ENCODE measurements at places on chromosomes 2 and 18. TPM values are rescaled to one million over a fixed set of nuclear protein-coding genes. Genes with fewer than 3 reads are reported as not detected.

DNA sequence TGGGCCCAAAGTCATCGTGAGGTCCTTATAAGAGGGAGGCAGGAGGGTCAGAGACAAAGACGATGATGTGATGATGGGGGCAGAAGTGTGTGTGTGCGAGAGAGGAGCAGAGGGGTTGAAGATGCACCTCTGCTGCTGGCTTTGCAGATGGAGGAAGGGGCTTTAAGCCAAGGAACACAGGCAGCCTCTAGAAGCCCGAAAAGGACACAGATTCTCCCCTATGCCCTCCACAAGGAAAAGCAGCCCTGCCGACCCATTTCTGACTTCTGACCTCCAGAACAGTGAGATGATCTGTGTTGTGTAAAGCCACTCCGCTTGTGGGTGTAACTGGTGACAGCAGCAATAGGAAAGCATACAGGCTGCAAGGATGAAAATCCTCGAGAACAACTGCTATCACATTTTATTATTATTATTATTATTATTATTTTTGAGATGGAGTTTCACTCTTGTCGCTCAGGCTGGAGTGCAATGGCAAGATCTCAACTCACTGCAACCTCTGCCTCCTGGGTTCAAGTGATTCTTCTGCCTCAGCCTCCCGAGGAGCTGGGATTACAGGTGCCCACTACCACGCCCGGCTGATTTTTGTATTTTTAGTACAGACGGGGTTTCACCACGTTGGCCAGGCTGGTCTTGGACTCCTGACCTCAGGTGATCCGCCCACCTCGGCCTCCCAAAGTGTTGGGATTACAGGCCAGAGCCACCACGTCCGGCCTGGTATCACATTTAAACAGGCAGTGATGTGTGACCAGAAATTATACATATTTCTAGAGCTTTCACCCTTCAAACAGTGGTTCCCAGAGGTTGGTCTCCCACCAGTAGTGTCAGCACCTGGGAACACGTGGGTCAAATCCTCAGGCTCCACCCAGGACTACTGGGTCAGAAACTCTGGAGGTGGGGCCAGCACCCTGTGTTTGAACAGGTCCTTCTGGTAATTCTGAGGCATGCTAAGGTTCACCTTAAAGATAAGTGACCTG is 170.5 kb downstream of the TGIF1 start:
- H3K4me1 ChIP-seq, result peaks cover 25% of the 10 kb centered on the region
- H3K36me3 ChIP-seq, result no peaks in the 10 kb centered on the region
- H3K27ac ChIP-seq, result no peak overlapping the region
- no peak overlapping the region for H3K4me3 ChIP-seq
- no peak for DNase-seq
- H3K27me3 ChIP-seq, result no peaks in the 10 kb centered on the region

- H3K27me3 ChIP-seq, result no peaks in the 10 kb centered on the region
- peaks cover 83% of the 10 kb centered on the region for H3K4me1 ChIP-seq
- H3K27ac ChIP-seq, result peak overlapping the region; percentile 82
- H3K36me3 ChIP-seq, result peaks cover 89% of the 10 kb centered on the region
These were observed 10.8 kb downstream of the XRCC5 start for GRCh38 chr2:216119986-216120385.

SUPT7L gene
- 37.2 TPM for total RNA-seq

AQP12B gene
- not detected for total RNA-seq

DNA sequence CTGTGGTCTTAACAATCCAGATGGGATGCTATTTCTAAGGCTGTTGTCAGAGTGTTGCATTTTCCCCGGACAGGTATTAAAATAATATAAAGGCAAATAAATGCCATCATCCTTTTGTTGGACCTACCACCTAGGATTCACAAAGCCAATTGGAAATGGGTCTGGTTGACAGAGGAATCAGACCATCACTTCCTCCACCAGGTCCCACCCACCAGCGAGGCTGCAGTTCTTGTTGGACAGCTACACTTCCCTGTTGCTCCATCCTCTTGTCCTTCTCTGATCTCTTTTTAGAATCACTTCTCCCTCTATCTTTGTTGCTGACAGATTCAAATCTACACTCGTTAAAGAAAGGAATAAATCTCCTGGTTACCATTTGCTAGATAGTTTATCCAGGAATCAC is 1.1 kb downstream of the TMEM169 start:
- peaks cover 15% of the 10 kb centered on the region for H3K36me3 ChIP-seq
- H3K27me3 ChIP-seq, result no peaks in the 10 kb centered on the region
- peaks cover 63% of the 10 kb centered on the region for H3K4me1 ChIP-seq
- peak overlapping the region; percentile 79 for H3K27ac ChIP-seq

DNA sequence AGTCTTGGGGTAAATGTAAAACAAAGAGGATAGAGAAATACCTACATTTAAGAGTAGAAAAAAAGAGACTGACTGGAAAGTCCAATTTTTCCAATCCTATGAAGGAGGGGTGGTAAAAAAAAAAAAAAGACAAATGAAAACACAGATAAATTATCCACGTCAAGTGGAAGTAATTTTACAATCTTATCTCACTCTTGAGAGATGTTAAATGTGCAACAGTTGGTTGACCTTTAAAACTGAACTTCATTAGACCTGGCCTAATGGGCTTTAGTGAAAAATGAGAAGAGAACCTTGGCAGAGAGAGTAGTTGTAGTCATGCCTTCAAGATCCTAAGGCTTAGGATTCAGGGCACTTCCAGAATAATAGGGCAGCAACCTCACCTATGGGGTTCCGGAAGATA is 20.4 kb downstream of the GALNT3 start:
- peaks cover 46% of the 10 kb centered on the region for H3K36me3 ChIP-seq
- DNase-seq, result no peak
- no peak overlapping the region for H3K27ac ChIP-seq
- peaks cover 17% of the 10 kb centered on the region for H3K4me1 ChIP-seq

DNA sequence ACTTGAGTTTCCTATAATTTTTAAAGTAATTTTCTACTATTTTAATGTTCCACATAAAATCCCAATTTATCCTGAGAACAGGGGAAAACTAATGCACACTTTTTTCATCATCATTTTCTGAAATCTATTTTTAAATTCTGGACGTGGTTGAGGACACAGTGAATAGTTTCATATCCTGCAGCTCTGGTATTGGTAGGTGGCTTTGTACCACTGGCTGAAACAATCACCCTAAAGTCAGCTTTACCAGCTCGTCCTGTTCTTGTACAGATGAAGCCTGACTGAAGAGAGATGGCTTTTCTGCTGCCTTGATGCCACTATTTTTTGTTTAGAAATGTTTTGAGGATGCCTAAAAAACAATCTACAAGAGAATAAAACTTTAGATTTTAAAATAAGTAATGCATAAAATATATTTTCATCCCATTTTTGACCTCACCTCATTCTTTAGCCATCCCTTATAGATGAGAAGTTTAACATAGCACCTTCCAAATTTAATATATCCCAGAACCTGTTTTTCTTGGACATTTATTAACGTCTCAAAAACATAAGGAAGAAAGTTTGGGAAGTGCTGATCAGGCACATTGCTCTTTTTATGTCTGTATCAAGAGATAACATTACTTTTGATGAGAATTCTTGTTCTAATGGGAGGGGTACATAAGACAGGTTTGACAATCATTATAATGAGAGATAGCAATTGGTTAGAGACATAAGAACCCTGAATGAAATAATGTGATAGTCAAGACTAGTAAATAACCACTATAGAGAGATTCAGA is 80.9 kb downstream of the GALNT1 start:
- no peaks in the 10 kb centered on the region for H3K4me1 ChIP-seq
- H3K27ac ChIP-seq, result no peak overlapping the region
- H3K27me3 ChIP-seq, result no peaks in the 10 kb centered on the region
- DNase-seq, result no peak
- H3K36me3 ChIP-seq, result peaks cover 30% of the 10 kb centered on the region

DNA sequence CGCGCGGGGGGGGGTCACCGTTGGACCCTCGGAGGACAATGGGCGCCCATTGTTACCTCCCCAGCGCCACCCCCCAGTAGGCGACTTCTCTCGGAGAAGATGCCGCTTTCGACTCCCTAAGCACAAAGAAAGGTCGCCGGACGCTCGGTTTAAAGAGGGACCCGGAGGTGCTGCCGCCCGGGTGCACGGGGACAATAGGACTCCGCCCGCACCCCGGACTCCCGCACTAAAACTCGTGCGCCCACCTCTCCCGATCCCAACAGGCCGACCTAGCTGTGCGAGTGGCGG is 318 bp upstream of the CDC42EP3 start:
- H3K36me3 ChIP-seq, result peaks cover 37% of the 10 kb centered on the region
- H3K27ac ChIP-seq, result peak overlapping the region; percentile 81
- H3K4me3 ChIP-seq, result peak overlapping the region; percentile 81
- H3K4me1 ChIP-seq, result peaks cover 39% of the 10 kb centered on the region

SFXN5 gene
- 6.1 TPM for total RNA-seq

DNA sequence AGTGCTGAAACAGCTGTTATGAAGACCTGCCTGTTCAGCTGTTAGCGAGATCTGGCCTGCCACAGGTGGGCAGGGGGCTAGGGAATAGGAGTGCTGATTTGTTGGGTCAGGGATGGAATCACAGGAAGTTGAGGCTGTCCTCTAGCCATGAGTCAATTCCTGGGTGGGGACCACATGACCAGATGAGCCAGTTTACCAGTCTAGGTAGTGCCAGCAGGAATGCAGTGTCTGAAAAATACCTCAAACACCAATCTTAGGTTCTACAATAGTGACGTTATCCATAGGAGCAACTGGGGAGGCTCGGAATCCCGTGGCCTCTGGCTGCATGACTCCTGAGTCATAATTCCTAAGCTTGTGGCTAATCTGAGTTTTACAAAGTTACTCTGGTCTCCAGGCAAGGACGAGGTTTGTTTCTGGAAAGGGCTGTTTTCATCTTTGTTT is 44.9 kb downstream of the DYSF start:
- no peaks in the 10 kb centered on the region for H3K4me1 ChIP-seq
- no peak overlapping the region for H3K27ac ChIP-seq
- DNase-seq, result no peak
- H3K36me3 ChIP-seq, result no peaks in the 10 kb centered on the region
- H3K4me3 ChIP-seq, result no peak overlapping the region

GRCh38 chr2:28593160-28593755 is 97.4 kb downstream of the PLB1 start:
- peaks cover 8% of the 10 kb centered on the region for H3K36me3 ChIP-seq
- H3K27ac ChIP-seq, result no peak overlapping the region
- no peak for DNase-seq

DNA sequence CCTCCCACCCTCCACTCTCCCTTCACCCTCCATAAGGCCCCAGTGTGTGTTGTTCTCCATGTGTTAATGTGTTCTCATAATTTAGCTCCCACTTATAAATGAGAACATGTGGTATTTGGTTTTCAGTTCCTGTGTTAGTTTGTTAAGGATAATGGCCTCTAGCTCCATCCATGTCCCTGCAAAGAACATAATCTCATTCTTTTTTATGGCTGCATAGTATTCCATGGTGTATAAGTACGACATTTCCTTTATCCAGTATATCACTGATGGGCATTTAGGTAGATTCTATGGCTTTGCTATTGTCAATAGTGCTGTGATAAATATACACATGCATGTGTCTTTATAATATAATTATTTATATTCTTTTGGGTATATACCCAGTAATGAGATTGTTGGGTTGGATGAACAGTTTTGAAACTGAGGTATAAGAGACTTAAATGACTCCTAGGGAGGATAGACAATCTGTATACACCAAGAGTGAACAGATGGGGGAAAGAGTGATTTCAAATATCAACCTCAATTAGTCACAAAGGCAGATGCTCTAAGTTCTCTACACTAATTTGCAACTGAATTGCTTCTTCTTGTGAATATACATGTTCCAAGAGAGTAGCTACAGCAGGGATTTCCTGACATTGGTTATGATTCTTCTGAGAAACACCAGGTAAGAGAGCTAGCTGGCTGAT is 23.7 kb downstream of the CWC22 start:
- peaks cover 2% of the 10 kb centered on the region for H3K4me1 ChIP-seq
- H3K27ac ChIP-seq, result no peak overlapping the region
- H3K27me3 ChIP-seq, result no peaks in the 10 kb centered on the region
- no peak overlapping the region for H3K4me3 ChIP-seq
- peaks cover 58% of the 10 kb centered on the region for H3K36me3 ChIP-seq

- H3K36me3 ChIP-seq, result no peaks in the 10 kb centered on the region
- no peaks in the 10 kb centered on the region for H3K4me1 ChIP-seq
- no peak overlapping the region for H3K27ac ChIP-seq
- DNase-seq, result no peak
- no peaks in the 10 kb centered on the region for H3K27me3 ChIP-seq
These were observed 489.1 kb upstream of the LRRTM4 start for GRCh38 chr2:78011251-78011650.

GRCh38 chr2:58865436-58865835 is 624.3 kb upstream of the FANCL start:
- H3K27ac ChIP-seq, result no peak overlapping the region
- no peak overlapping the region for H3K4me3 ChIP-seq
- H3K27me3 ChIP-seq, result no peaks in the 10 kb centered on the region
- DNase-seq, result no peak

HRH4 gene
- 0.43 TPM for total RNA-seq

PRKAG3 gene
- not detected for total RNA-seq

GRCh38 chr2:126788113-126788512 is 110.6 kb upstream of the TEX51 start:
- no peaks in the 10 kb centered on the region for H3K4me1 ChIP-seq
- no peak for DNase-seq
- H3K36me3 ChIP-seq, result no peaks in the 10 kb centered on the region
- H3K4me3 ChIP-seq, result no peak overlapping the region

DNA sequence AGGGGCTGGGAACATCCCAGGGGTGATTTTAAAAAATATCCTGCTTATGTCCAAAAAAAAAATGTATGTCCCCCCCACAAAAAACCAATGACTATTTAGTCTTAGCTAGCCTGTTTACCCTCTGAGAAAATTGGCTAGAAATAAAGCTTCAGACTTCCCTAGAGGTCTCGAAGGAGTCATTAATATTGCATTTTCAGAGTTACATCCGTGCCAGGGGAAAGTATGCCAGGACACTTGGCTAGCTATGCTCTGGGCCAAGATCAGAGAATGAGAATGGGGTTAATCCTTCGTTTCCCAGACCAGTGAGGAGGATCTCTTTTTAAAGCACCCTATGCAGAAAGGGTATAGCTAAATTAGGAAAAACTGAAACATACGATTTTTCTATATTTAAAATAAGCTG is 183.6 kb downstream of the MC4R start:
- H3K27ac ChIP-seq, result no peak overlapping the region
- no peaks in the 10 kb centered on the region for H3K4me1 ChIP-seq
- no peak overlapping the region for H3K4me3 ChIP-seq
- no peaks in the 10 kb centered on the region for H3K27me3 ChIP-seq

DNA sequence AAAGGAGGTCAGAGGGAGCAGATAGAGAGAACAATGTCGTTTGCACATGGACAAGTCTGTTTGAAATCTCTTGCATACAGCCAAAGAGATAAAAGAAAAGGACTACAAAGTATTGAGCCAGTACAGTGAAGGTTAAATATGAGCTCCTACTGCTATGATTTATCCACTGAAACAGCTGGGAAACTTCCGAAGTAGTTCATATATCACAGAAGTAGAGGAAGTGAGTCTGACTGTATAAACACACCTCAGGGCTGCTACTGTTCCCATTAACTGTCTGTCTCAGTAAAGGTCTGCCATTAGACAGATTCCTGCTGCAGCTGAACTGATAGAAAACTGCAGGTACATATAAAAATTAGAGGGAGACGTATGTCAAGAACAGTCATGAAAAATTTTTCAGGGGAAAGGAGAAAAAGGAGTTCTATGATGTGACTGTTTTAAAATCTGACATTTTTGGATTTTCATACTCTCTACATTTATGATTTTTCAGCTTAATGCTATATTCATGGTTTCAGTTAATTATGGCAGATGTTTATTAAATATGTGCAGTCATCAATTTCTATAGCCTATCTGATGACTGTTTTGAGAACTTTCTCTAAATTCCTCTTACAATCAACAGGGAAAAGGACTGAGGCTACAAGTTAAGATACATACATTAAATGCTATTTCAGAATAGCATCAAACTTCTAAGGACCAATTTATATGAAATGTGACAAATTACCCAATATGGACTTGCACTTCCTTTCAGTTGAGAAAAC is 364.7 kb downstream of the ERBB4 start:
- DNase-seq, result no peak
- no peaks in the 10 kb centered on the region for H3K4me1 ChIP-seq
- no peak overlapping the region for H3K4me3 ChIP-seq
- H3K27me3 ChIP-seq, result no peaks in the 10 kb centered on the region

Measured in activated CD4-positive, alpha-beta memory T cell treated with anti-CD3 and anti-CD28 coated beads, Interleukin-2, amount 10 ng/mL, durations not matched to agents 7 days and 5 days (primary cell).